ENCODE measurements at places on chromosomes 3 and 15.

GRCh38 chr3:151960961-151961580, 87.6 kb downstream of the SUCNR1 start:
- peak; percentile 5 for DNase-seq

DNA sequence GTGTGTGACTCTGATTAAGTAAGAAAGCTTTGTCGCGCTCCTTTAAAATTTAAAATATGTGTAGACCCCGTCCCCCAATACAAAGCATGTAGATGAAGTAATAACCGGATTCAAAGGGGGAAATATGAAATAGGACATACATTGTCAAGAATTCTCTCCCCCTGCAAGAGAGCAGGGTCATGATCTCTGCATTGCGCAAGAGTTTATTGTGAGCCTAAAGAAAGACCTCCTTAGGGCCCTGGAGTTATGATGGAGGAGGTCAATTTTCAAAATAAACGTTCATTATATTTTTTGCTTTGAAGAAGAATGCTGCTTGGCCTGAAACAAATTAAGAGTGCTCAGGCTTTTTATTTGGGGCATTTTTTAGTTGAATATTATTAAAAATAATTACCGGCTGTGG, 235.0 kb downstream of the SHOX2 start:
- DNase-seq = no peak

- DNase-seq = no peak
Observed at GRCh38 chr15:39413558-39413957, 167.3 kb upstream of the THBS1 start.

DNA sequence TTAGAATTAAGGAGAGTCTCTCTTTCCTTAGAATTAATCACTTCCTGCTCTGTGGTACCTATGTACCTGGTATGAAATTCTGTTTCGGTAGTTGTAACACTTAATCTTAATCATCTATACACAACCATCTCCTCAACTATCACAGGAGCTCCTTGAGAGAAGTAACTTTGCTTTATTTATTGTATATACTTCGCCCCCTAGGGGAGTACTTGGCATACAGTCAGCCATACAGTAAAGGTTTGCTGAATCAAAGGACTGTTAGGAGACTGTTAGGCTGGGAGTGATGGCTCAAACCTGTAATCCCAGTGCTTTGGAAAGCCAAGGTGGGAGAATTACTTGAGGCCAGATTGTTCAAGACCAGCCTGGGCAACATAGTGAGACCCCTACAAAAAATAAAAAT, 44.7 kb downstream of the RORA start:
- DNase-seq = no peak

DNA sequence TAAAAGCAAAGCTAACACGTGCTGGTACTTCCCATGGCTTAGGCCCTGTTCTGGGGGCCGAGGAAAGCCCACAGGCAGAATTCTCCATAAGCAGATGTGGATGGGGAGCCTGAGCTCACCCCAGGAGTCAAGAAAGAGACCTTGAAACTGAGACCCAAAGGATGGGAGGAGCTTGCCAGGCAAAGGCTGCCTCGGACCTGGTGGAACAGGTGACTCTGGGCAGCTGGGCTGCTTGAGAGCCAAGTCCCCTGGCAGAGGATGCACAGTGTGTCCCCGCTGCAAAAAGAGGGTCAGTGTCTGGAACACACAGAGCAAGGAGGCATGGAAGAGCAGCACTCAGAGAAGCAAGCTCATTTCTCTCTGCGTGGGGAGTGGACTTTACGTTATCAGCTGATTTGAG, 528.7 kb downstream of the GABRG3 start:
- no peak for DNase-seq

GRCh38 chr3:131353016-131353877, 28.3 kb upstream of the NUDT16 start:
- no peak for DNase-seq

DNA sequence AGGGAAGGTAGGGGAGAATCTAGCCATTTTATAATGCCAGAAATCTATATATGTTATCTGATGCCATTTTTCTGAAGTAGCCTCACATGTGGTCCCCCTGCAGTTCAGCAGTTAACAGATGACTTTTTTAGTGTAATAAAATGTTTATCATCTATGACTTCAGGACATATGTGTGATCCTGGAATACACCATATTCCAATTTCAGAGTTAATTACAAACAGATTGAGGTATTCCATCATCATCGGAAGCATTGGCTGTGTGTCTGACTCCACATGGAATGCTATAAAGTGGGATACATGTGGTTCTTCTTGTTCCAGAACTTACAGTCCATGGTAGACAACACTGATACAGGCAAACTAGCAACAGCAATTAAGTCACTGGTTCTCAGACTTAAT, 45.9 kb upstream of the LIMD1 start:
- DNase-seq = no peak

DNA sequence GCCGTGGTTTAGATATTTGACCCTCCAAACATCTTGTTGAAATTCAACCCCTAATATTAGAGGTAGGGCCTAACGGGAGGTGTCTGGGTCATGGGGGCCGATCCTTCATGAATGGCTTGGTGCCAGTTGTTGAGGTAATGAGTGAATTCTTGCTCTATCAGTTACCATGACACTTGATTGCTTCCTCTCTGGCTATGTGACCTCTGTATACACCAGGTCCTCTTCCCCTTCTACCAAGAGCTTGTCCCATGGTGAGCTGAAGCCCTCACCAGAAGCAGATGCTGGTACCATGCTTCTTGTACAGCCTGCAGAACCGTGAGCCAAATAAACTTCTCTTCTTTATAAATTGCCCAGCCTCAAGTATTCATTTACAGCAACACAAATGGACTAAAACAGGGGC, 41.8 kb upstream of the TIPARP start:
- DNase-seq = no peak

DNA sequence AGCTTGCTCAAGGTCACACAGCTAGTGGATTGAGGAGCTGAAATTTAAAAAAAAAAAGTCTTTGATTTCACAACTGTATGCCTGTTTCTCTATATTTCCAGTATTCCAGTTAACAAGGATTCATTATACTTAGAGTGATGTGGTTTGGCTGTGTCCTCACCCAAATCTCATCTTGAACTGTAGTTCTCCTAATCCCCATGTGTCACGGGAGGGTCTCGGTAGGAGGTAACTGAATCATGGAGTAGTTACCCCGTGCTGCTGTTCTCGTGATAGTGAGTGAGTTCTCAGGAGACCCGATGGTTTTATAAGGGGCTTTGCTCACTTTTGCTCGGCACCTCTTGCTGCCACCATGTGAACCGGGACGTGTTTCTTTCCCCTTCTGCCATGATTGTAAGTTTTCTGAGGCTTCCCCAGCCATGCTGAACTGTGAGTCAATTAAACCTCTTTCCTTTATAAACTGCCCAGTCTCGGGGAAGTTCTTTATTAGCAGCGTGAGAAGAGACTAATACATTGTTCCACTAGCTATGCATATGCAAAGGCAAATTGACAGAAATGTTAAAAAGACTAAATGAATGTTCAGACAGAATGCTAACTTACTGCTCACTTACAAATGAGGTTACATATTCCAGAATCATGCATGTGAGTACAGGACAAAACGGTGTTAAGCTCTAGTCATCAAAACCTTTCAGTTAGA, 1101.9 kb downstream of the ROBO1 start:
- no peak for DNase-seq

GRCh38 chr3:5019411-5020241, 40.4 kb downstream of the BHLHE40 start:
- DNase-seq = no peak

GRCh38 chr3:31461426-31461825, 71.3 kb upstream of the STT3B start:
- DNase-seq = no peak

DNA sequence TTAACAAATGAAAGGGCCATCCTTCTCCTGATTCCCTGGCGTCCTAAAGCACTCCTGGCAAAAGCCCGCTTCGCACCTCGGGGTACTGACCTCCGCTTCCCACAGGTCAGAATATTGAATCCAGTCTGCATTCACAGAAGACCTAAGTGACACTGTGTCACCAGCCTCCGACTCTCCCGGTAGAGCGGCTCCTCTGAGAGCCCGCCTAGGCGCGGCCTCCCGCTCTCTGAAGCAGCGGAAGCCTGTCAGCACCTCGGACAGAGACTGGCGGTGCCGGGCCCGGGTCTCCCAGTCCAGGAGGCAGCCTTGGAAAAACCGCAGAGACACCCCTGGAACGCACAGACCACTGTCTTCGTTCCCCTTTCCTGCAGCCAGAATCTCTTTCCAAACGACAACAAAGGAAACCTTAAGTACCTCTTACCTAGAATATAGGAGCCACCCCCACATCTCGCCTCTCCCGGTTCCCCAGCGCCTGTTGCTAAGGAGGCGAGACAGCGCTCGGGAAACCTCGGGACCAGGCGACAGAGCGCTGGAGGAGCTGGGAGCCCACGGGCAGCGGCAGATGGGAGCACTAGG, 1.2 kb downstream of the GABRB3 start:
- DNase-seq = peak; percentile 45

DNA sequence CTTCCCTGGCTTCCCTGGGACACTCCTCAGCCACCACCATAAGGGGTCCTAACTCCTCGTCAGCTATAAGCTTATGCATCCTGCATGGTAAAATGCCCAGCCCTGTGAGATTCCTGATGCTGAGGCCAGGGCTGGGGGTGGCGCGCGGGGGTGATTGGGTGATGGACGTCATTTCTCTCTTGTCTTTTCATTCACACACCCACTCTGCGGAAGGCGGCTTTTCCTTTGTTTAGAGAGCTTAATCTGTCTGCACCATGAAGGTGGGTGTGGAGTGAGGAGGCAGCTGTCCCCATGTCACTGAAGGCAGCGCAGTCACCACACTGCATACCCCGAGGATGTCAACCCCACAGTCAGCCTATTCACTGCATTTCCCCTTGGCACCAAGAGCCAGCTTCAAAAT, 110.0 kb upstream of the NSMCE3 start:
- DNase-seq = no peak

- no peak for DNase-seq
Observed at GRCh38 chr3:187377842-187378241, 9.7 kb downstream of the RTP4 start.

All from Ammon's horn (tissue), 1 donor.